ENCODE measurements at places on chromosomes 2 and 18. TPM values are rescaled to one million over a fixed set of nuclear protein-coding genes. Genes with fewer than 3 reads are reported as not detected.

GRCh38 chr2:28447943-28448792 lies 47.7 kb upstream of the PLB1 start:
- DNase-seq: no peak
- H3K4me1 ChIP-seq: no peaks in the 10 kb centered on the region
- no peak overlapping the region for H3K27ac ChIP-seq
- no peaks in the 10 kb centered on the region for H3K27me3 ChIP-seq
- H3K4me3 ChIP-seq: no peak overlapping the region

- no peak overlapping the region for H3K4me3 ChIP-seq
- H3K27ac ChIP-seq: no peak overlapping the region
- no peaks in the 10 kb centered on the region for H3K27me3 ChIP-seq
These were observed 7.3 kb downstream of the ACKR3 start for GRCh38 chr2:236576953-236577352.

DNA sequence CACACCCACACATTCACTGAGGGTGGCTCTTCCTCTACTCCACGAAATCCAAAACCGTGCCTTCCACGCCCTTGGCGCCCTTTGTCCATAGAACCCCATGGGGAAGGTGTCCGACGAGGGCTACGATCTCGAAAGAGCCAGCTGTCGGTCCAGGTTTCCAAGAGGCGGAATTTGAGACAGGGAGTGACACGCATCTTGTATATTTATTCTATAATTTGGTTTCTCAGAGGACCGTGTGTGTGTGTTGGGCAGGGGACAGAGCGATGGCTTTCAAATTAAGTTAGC lies 726 bp downstream of the C2orf69 start:
- no peak overlapping the region for H3K27ac ChIP-seq
- DNase-seq: no peak
- peak overlapping the region; percentile 98 for H3K4me3 ChIP-seq
- H3K27me3 ChIP-seq: no peaks in the 10 kb centered on the region

- H3K4me1 ChIP-seq: no peaks in the 10 kb centered on the region
- H3K27me3 ChIP-seq: no peaks in the 10 kb centered on the region
- no peaks in the 10 kb centered on the region for H3K36me3 ChIP-seq
- H3K4me3 ChIP-seq: no peak overlapping the region
These were observed 296.6 kb downstream of the IKZF2 start for GRCh38 chr2:212854771-212855170.

- no peaks in the 10 kb centered on the region for H3K4me1 ChIP-seq
- no peak overlapping the region for H3K4me3 ChIP-seq
- H3K27ac ChIP-seq: no peak overlapping the region
- no peaks in the 10 kb centered on the region for H3K27me3 ChIP-seq
- no peak for DNase-seq
These were observed 47.2 kb downstream of the VIL1 start for GRCh38 chr2:218465987-218466633.

GRCh38 chr2:127996160-127996559 lies 31.7 kb downstream of the SAP130 start:
- H3K27ac ChIP-seq: no peak overlapping the region
- DNase-seq: no peak
- H3K4me3 ChIP-seq: no peak overlapping the region
- H3K4me1 ChIP-seq: no peaks in the 10 kb centered on the region

DNA sequence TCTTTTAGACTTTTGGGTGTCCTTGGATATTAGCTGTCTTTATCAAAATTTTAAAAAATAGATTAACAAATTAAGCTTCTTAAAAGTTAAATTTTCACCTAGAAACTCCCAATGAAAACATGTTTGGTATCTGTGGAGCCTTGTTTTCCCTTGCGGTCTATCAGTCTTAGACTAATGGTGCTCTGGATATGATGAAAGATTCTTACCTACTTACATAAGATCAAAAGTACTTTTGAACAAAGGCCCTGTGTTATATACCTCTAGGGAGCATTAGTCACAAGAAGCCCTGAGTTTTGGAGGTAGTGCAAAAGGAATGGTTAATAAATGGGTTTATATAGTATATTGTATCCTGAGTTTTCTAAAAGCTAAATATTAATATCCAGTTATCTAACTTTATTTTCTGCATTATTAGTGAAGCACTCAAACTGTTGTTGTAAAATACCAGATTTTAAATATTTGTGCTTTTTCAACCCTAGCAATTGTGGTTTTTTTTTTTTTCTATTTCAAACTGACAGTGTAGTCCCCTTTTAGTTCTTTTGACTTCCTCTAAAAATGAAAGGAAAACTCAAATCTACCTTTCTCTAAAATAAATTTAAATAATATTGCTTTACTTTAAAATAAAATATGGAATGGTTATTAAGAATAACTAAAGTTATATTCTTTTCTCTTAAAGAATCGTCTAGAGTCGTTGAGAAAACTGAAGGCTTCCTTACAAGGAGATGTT lies 18.1 kb downstream of the NDC80 start:
- DNase-seq: no peak
- H3K27me3 ChIP-seq: no peaks in the 10 kb centered on the region
- no peaks in the 10 kb centered on the region for H3K4me1 ChIP-seq
- H3K36me3 ChIP-seq: peaks cover 29% of the 10 kb centered on the region
- no peak overlapping the region for H3K27ac ChIP-seq

- no peaks in the 10 kb centered on the region for H3K4me1 ChIP-seq
- no peaks in the 10 kb centered on the region for H3K27me3 ChIP-seq
- no peak for DNase-seq
- H3K27ac ChIP-seq: no peak overlapping the region
- no peaks in the 10 kb centered on the region for H3K36me3 ChIP-seq
- no peak overlapping the region for H3K4me3 ChIP-seq
These were observed 75.3 kb upstream of the STPG4 start for GRCh38 chr2:47230418-47230817.

DNA sequence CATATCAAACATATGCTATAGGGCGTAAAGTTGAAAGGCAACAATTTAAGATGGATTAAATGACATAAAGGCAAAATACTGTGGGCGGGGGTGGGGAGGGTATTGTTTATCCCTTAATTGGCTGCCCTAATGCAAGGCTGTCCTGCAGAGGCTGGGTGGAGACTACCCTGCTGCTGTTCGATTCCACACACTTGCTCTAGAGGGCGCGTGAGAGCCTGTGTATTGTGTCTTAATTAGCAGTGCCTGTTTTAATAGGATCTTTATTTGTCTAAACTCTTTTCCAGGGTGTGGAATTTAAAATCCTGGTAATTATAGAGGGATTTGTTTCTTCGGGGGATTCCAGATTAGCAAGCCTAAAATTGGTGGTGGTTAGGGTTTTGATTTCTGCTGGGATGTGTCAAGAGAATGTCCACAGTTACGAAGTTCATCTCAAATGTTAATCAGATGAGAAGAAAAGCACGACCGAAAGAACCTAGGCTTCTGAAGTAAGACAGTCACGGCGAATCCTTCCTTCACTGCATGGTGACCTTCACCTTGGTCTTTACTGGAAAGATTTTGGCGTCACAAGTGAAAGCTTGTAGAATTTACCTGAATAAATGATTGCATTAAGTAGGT lies 103.5 kb upstream of the MAP3K20 start:
- H3K4me1 ChIP-seq: no peaks in the 10 kb centered on the region
- H3K36me3 ChIP-seq: no peaks in the 10 kb centered on the region
- no peak overlapping the region for H3K4me3 ChIP-seq
- DNase-seq: peak; percentile 62
- no peaks in the 10 kb centered on the region for H3K27me3 ChIP-seq
- H3K27ac ChIP-seq: no peak overlapping the region

DNA sequence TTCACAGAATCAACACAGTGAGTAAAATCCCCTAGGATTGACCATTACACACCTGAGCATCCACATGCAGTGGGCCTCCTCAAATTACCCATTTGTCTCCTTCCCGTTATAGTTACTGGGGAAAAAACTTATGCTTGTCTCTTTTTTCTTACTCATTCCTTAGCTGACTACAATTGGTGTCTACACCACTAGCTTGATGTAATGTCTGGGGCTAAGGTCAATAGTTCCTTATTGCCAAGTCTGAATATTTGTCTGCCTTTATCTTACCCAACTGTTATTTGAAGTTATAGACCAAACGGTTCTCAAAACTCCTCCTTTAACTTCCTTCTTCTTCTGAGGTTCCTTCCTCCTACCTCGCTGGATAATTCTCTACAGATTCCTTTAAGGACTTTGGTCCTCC lies 41.9 kb upstream of the TMEM17 start:
- no peak for DNase-seq
- no peaks in the 10 kb centered on the region for H3K27me3 ChIP-seq
- no peaks in the 10 kb centered on the region for H3K36me3 ChIP-seq
- no peaks in the 10 kb centered on the region for H3K4me1 ChIP-seq
- no peak overlapping the region for H3K4me3 ChIP-seq
- no peak overlapping the region for H3K27ac ChIP-seq

GRCh38 chr2:52639692-52640091 lies 1127.9 kb upstream of the CHAC2 start:
- no peaks in the 10 kb centered on the region for H3K4me1 ChIP-seq

- no peak overlapping the region for H3K27ac ChIP-seq
- DNase-seq: no peak
- no peaks in the 10 kb centered on the region for H3K36me3 ChIP-seq
- no peak overlapping the region for H3K4me3 ChIP-seq
- H3K4me1 ChIP-seq: no peaks in the 10 kb centered on the region
These were observed 48.0 kb upstream of the NRXN1 start for GRCh38 chr2:51079945-51080344.

DNA sequence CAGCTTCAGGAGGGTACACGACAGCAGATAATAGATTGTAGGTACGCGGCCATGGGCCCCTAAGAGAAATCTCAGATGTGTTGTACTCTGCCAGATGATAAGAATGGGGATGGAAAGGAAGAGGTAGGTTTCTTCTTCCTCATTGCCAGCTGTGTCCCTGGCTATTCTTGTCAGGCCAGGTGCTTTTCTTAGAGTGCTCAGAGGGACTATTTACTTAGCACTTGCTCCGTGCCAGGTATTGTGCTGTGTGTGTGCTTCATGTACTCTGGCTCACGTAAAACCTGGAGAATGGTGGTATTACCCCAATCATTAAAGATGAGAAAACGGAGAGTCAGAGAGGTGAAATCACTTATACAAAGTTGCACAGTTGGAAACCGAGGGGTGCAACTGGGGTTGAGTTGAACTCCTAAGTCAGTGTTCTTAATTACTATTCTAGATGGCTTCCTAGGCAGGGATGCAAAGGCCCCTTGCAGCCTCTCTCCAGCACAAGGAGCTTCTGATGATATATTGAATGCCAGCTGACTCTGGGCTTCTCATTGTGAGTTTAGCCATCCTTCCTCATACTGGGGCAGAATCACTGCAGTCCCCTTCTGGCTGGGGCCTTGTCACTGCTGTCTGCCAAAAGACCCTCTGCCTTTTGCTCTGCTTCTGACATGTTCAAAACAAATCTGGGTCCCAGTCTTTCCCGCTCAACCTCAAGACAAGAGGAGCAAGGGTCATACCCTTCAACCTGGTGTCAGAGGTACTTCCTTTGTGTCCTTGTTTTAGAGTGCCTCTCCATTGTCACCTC lies 60.7 kb downstream of the LYPD1 start:
- H3K27me3 ChIP-seq: no peaks in the 10 kb centered on the region
- H3K4me3 ChIP-seq: no peak overlapping the region
- H3K36me3 ChIP-seq: no peaks in the 10 kb centered on the region
- no peaks in the 10 kb centered on the region for H3K4me1 ChIP-seq

DNA sequence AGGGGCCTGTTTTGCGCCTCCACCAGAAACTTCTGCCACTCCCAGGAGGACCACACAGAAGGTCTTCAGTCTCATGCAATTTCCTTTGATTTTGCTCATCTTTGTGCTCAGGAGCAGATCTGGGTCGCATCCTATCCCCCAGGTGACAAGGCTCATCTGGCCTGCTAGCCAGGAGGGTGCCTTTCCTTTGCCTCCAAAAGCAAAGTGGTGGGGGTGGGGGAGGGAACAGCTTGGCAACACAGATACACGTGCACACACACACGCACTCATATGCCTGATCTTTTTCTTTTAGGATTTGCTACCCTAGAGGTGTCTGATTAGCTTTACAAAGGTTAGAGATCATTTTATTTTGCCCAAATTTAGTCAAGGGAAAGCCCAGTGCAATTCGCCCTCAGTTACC lies 13.8 kb upstream of the SPATA3 start:
- DNase-seq: no peak
- no peaks in the 10 kb centered on the region for H3K36me3 ChIP-seq
- no peak overlapping the region for H3K4me3 ChIP-seq
- H3K4me1 ChIP-seq: no peaks in the 10 kb centered on the region

DNA sequence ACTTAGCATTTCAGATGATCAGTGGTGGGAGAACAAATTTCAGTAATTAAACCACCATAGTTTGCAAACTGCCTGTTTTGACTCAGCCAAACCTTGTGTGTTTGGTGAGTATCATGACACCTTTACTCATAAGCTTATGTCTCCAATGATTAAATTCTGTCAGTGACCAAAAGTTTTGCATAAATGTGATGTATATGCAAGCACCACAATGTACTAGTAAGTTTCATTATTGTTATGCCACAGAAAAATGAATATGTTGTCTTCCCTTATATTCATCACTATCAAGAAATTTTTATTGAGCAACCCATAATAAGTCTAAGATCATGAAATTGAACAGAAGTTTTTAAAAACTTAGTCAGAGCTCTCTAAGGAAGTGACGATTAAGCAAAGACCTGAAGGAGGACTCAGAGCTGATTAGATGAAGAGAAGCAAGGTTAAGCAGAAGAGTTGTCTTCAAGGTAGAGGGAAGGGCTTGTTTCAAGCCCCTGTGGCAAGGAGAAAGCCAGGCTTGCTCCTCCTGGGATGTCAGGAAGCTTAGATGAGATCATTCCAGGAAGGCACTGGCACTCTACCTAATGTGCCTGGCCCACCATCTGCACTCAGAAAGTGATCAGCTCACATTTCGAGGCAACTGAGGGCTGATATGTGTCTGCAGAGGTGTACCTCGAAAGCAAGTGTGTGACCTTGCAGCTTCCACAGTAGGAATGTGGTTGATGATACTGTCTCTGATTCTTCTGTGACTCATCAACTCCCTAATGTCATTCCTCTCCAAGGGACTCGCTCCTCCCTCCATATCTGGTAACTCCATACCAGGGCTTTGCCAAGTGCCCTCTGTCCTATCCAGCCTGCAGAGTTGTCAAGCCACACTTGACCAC lies 54.7 kb downstream of the KCTD18 start:
- no peaks in the 10 kb centered on the region for H3K27me3 ChIP-seq
- DNase-seq: no peak

DNA sequence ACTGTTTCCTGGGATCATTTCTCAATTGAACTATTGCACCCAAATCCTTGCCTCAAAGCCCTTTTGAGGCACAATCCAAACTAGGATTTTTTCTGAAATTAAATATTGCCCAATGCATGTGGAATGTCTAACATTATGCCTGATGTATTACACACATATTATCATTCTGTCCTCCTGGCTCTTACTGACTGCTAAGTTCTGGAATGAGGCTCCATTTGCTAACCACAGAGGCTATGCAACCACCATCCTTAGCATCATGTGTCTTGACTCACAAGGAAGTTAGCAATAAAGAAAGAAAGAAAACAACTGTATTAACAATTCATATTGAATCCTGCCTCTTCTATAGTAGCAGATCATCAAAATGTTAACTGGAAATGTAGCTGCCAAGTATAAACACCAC lies 1142.7 kb downstream of the CNTNAP5 start:
- DNase-seq: no peak
- H3K4me1 ChIP-seq: no peaks in the 10 kb centered on the region
- no peak overlapping the region for H3K27ac ChIP-seq
- H3K4me3 ChIP-seq: no peak overlapping the region

GRCh38 chr2:157990173-157990572 lies 111.5 kb upstream of the UPP2 start:
- H3K36me3 ChIP-seq: no peaks in the 10 kb centered on the region
- no peak for DNase-seq
- no peak overlapping the region for H3K27ac ChIP-seq

The ELOA2 gene
- total RNA-seq: not detected

The C2orf66 gene
- total RNA-seq: not detected

The EFEMP1 gene
- 3.5 TPM for total RNA-seq

The SOX11 gene
- 42.8 TPM for total RNA-seq

The SLC5A7 gene
- not detected for total RNA-seq

The EGR4 gene
- 1.2 TPM for total RNA-seq

The OR6B2 gene
- not detected for total RNA-seq
